Left ventricle myocardium inferior (tissue), 1 donor: ENCODE measurements at places on chromosomes 2 and 18. TPM values are rescaled to one million over a fixed set of nuclear protein-coding genes. Genes with fewer than 3 reads are reported as not detected.

Gene TNFAIP6
- total RNA-seq: 2.9 TPM

Gene MBD2
- 43.7 TPM for total RNA-seq

Gene C2orf66
- not detected for total RNA-seq

Gene SH3RF3
- 7.9 TPM for total RNA-seq

DNA sequence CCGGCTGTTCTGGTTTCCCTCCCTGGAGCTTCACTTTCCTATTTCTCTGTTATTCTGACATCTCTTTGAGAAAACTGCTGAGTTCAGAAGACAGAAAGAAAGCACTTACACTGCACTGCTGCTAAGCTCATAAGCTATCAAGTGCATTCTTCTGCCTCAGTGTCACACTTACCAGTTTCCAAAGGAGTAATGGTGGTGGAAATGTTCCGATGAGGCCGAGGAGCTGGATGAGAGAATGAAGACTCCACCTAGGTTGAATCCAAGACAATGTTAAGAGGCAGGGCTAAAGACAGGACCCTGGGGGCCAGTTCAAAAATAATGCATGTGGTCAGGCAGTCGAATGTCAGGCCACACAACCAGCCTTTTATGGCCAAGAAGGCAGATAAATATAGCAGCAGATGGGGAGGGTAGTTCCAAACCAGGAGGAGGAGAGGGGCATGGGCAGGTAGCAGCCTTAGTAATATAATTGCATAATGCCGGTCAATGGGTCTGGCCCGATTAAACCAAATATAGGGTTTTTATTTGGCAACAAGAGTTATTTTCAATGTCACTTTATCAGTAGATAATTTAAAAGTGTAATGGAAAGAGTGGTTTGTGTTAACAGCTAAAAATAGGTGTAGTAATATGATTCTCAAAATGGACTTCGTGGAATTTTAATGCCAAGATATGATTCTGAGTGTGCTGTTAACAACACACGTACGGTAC, at the start of gene MYOM1:
MYOM1 (minus strand) TSS at position 338 of the 705 bp plus-strand sequence. CDS start 4,745 bp downstream, outside the sequence.
- DNase-seq: no peak

- no peak for DNase-seq
Observed at GRCh38 chr18:12839526-12840196, 44.4 kb downstream of the PTPN2 start.

DNA sequence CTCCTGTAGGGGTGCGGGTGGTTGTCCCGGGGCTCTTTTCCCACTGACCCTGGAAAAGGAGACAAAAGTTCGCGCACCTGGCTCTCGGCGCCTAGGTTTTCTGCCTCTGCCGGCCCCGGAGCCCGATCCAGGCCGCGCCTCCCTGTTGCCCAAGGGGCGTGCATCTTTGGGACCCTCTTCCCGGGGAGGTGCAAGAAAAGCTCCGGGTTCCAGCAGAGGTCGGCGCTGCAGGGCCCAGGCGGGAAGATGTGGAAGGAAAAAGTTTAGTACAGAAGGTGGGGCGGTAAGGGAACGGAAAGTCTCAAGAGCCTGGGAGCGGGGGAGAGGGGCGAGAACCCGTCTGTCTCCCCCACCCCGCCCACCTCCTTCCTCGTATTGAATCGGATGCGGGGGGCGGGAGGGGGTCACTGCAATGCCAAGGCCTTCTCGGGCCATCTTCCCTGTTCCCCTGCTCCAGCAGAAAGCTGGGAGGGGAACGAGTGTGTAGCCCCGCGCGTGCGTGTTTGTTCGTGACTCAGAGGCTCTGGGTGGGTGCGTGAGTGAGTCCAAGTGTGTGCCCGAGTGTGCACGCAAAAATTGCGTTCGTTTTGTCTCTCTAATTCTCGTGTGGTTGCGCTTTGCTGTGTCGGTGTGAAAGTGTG, 6.3 kb upstream of the EN1 start:
- no peak for DNase-seq

- no peak for DNase-seq
Observed at GRCh38 chr18:73214970-73215369, 347.2 kb upstream of the NETO1 start.

- no peak for DNase-seq
Observed at GRCh38 chr2:229343661-229344060, 72.6 kb upstream of the PID1 start.

GRCh38 chr2:2866459-2866858, 511.2 kb downstream of the EIPR1 start:
- DNase-seq: no peak

DNA sequence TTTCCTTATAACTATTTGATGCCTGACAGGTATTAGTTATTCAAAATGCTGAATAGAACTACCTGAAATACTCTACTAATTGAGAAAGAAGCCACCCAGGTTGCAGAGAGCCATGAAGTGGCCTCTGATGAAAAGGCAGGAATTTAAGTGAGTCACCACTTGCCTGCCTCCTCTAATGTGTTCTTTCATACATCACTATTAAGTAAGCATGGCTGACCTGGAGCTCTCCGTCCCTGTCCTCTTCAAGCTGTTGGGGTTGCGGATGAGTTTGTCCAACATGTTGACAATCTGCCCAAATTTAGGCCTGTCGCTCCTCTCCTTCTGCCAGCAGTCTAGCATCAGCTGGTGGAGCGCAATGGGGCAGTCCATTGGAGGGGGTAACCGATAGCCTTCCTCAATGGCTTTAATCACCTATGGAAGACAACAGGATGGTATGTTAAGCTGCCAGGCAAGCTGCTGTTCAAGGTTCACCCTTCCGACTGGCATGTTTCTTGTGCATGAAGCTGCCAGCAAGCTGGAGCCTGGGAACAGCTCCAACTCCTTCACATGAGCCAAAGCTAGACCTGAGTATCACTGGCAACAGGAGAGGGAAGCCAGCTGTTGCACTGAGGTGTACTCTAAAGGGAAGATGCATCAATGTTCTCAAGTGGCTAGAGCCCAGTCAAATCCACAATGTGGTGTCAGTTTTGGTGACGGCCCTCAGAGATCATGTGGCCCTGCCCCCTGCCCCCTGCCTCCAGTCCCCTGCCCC, 142.2 kb downstream of the EPHA4 start:
- DNase-seq: peak; percentile 36

GRCh38 chr2:175342085-175342484, 160.6 kb upstream of the ATP5MC3 start:
- DNase-seq: no peak

DNA sequence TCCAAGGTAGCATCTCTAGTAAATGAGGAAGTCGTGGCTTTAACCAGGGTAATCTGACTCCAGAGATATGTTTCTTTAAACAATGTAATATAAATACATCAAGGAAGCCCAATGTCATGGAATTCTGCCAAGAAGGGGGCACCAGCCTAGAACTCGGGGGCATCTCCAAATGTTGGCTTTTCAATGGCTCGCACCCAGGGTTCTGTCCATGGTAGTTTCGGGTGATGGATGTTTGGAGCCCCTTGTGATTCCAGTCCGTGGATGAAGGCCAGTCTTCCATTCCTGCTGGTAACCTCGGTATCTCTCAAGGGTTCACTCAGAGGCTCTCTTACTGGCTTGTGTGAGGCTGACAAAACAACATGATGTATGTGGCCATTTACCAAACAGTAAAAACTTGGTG, 91.7 kb upstream of the SPHKAP start:
- no peak for DNase-seq
